ENCODE measurements at places on chromosomes 2 and 18.
A peak's percentile ranks its signal among the peaks of the same experiment; 100 is the strongest.

DNA sequence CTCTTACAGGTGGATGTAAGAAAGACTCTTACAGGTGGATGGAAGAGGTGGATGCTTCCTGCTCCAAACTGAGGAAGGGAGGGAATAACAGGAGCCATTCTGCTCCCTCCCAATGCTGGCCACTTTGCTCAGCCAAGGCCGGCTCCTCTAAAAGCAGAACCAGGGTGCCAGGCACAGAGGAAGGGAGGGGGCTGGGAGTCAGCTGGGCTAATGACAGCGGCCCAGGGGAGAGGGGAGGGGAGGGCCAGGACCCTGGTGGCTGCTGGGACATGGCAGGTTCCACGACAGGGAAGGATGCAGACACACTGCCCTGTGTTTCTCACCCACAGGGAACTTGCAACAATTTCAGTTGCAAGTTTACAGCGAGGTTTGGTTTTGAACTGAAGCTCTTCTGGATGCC, 173.4 kb downstream of the ANAPC1 start:
- H3K36me3 ChIP-seq = no peaks in the 10 kb centered on the region
- no peaks in the 10 kb centered on the region for H3K27me3 ChIP-seq
- DNase-seq = no peak
- no peak overlapping the region for H3K27ac ChIP-seq

DNA sequence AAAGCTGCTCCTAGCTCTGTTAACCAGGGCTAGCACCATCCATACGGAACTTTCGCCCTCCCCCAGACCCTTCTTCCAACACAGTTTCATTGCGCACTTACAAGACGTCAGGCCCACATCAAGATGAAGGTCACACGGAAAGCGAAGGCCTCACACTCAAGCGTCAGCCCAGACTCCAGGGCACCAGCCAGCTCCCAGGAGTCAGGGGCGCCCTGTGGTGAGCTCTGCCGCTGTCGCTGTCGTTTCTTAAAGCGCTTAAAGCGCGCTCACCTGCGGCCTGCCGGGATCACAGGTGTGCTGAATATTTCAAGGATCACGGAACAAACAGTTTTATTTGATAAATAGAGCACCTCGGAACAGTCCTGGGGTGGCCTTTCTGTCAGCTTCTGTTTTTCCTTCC, 163.1 kb downstream of the CDH20 start:
- 0 out of 2 replicates have a peak overlapping the region, but pooled peaks have one; percentile 28 for H3K4me3 ChIP-seq
- H3K27me3 ChIP-seq = no peaks in the 10 kb centered on the region
- H3K27ac ChIP-seq = no peak overlapping the region
- H3K4me1 ChIP-seq = peaks cover 11% of the 10 kb centered on the region
- H3K36me3 ChIP-seq = no peaks in the 10 kb centered on the region
- peak; percentile 54 for DNase-seq

- H3K27me3 ChIP-seq = no peaks in the 10 kb centered on the region
- no peaks in the 10 kb centered on the region for H3K36me3 ChIP-seq
- H3K4me3 ChIP-seq = no peak overlapping the region
Measured at GRCh38 chr2:183244300-183244844, 120.1 kb downstream of the NUP35 start.

GRCh38 chr2:165227571-165227970, 11.6 kb upstream of the SCN2A start:
- no peaks in the 10 kb centered on the region for H3K27me3 ChIP-seq
- no peak overlapping the region for H3K4me3 ChIP-seq
- H3K4me1 ChIP-seq = peaks cover under 1% of the 10 kb centered on the region
- H3K36me3 ChIP-seq = no peaks in the 10 kb centered on the region
- no peak overlapping the region for H3K27ac ChIP-seq
- DNase-seq = no peak

- no peak for DNase-seq
- peaks cover 11% of the 10 kb centered on the region for H3K27me3 ChIP-seq
- no peaks in the 10 kb centered on the region for H3K36me3 ChIP-seq
Measured at GRCh38 chr2:60586081-60586480, 32.6 kb upstream of the BCL11A start.
